ENCODE measurements at places on chromosomes 12 and 14. TPM values are rescaled to one million over a fixed set of nuclear protein-coding genes. Genes with fewer than 3 reads are reported as not detected.

DNA sequence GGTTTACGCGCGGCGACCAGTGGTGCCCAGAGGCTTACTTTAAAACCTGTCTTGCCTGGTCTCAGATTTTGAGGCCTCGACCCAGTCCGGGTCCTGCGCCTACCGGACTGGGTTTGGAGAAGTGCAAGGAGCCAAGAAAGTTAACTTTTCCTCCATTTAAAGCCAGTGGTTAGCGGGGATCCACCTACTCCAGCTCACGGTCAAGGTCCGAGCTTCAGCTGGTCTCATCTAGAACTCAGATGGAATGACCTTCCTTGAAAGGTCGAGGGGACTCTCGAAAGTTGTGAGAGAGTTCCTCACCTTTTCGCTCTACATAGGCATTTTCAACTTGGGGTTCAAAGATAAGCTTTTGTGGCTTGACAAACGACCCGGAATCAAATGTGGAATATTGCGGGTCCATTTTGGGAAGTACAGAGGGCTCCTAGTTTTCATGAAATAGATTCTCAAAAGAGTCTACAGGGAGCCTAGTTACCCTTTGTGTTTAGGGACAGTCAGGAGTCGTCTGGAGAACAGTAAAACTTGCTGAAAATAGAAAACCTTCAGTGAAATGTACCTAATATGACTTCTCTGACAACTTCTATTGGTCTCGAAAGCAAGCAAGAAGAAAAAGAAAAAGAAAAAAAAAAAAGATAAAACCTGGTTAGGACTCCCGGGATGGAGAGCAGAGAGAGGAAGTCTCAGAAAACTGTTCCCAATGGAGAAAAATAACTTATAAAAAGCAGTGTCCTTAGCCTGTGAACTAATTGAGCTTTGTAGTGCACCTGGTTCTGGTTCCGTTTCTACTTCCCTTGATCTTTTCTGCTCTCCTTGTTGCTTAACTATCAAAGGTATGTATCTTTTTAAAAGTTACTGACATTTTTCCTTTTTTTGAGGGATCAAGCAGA is 1.4 kb downstream of the KCNMB4 start:
- no peak for DNase-seq

The SLC2A13 gene
- total RNA-seq: 8.5 TPM

The COX8C gene
- not detected for total RNA-seq

The REP15 gene
- 1.2 TPM for total RNA-seq

The MAPK1IP1L gene
- 94.7 TPM for total RNA-seq

- DNase-seq: no peak
Measured at GRCh38 chr12:94327809-94328208, 131.9 kb downstream of the CEP83 start.

GRCh38 chr12:50394469-50395029 is 1.9 kb downstream of the FAM186A start:
- DNase-seq: no peak

DNA sequence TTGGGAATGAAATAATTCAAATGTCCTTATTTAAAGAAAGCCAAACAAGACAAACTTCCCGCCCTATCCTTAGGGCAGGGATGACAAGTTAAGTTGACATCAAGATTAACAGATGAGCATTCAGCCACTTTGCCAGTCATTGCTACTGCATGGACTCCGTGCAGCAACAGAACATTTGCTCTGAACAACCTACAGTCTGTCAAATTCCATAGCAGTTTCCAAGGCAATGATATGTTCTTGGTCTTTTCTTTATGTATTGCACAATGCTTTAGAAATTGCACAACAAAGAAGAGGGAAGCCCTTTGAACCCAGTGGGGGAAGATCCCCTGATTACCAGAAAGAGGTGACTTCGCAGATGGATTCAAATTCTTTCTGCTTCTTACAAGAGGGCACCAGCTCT is 269.8 kb downstream of the BCAT1 start:
- no peak for DNase-seq

The COCH gene
- total RNA-seq: 7.3 TPM

GRCh38 chr12:74227846-74228545 is 309.6 kb upstream of the ATXN7L3B start:
- DNase-seq: no peak

The CIROP gene
- total RNA-seq: not detected

The AKAP5 gene
- total RNA-seq: 0.96 TPM

The SMOC1 gene
- total RNA-seq: 23.3 TPM

GRCh38 chr14:68815298-68816182 is 22.7 kb upstream of the ZFP36L1 start:
- DNase-seq: no peak

The KRT71 gene
- total RNA-seq: not detected

The KITLG gene
- total RNA-seq: 17.2 TPM

GRCh38 chr12:51977320-51977753 is 25.8 kb downstream of the ACVR1B start:
- DNase-seq: no peak

- no peak for DNase-seq
Measured at GRCh38 chr12:79069009-79069408, 204.4 kb downstream of the SYT1 start.

The FRMD6 gene
- total RNA-seq: 112 TPM

DNA sequence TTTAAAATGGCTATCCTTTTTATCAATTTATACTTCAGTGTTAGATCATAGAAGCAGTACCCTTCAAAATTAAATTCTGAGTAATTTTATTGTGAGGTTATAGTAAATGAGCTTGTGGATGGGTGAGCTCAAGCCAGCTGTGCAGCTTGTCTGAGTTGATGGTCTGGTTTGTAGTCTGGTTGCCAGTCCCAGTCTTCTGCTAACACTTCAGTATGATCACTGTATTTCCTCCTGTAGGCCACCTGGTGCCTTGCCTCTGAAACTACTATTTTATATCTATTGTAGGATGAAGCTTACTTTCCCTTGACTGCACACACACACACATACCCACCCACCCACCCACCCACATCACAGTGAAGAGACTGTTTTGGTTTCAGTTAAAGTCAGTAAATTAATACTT is 496.4 kb downstream of the PCNX1 start:
- DNase-seq: no peak

DNA sequence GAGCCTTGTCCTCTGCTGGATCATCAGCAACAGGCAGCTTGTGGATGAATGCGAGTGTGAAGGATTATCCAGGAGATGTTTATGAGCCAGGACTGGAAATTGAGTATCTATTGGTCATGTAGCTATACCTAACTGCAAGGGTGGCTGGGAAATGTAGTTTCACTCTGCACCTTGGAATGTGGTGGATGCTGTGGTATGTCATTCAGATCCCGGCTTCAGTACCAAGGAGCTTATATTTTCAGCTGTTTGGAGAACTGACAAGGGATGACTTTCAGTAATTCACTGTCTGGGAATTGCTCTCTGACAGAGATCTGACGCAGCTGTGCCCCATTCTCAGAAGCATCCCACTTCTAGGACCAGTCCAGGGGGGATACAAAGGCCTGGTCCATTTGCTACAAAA is 792.3 kb upstream of the NOVA1 start:
- no peak for DNase-seq

DNA sequence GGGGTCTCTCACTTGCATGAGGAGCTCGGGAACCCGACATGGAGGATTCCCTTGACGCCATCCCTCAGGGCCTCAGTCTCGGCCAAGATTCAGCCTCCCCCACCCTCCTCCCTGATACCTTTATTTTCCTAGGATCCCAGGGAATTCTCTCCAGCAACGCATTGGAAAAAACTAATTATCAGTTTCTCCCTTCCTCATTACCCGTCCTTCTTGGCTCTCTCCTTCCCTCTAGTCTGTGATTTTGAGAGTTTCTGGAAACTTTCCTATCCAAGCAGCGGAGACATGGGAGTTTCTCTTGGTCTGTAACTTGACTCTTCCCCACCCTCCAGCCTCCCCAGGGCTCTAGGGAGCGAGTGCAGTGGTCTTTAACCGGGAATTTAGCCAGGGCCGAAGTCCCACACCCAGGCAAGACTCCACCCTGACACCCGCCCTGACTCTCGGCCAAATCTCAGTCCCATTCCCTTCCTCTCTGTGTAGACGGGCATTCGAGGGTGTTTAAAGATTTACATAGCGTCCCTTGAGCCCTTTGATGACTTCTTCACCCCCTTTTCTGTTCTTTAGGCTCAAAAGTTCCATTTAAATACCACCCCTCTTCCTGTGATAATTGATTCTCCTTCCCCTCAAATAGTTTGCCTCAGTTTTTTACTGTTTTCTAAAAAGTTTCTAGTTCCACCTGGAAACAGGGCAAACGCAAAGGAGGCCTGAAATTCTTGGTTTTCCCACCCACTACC is 6.7 kb downstream of the HOXC5 start:
- DNase-seq: no peak

The PSMB5 gene
- 67.6 TPM for total RNA-seq

DNA sequence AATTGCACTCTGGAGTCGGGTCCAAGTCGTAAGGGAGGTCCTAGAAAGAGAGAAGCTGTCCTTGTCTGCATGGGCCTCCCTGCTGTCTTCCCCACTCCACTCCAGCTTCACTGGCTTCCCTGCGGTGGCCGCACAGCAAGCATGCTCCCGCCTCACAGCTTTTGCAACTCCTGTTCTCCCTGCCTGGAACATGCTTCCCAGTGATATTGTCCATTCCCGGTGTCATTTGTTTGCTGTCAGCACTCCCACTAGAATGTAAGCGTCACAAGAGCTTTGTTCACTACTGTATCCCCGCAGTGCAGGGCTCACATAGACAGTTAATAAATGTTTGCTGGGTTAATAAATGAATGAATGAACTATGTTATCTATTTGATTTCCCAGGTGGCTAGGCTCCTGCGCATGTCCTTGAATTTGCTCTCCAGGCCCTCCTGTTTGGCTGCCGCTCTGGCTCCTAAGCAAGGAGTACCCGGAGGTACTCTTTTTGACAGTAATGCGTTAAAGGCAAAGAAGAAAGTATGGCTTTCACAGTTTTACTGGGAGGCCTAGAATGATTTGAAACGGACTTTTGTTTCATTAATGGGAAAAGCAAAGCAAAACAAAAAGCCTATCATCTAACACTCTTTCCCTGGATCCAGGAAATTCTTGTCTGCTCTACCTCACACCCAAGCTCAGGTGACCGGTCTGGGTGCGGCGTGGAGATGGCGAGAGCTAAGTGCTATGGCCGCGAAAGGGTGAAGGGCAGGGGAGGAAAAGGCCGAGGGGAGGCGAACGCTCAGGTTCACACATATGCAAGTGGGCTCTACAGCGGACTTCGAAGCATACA is 6.2 kb upstream of the SLC7A7 start:
- no peak for DNase-seq

DNA sequence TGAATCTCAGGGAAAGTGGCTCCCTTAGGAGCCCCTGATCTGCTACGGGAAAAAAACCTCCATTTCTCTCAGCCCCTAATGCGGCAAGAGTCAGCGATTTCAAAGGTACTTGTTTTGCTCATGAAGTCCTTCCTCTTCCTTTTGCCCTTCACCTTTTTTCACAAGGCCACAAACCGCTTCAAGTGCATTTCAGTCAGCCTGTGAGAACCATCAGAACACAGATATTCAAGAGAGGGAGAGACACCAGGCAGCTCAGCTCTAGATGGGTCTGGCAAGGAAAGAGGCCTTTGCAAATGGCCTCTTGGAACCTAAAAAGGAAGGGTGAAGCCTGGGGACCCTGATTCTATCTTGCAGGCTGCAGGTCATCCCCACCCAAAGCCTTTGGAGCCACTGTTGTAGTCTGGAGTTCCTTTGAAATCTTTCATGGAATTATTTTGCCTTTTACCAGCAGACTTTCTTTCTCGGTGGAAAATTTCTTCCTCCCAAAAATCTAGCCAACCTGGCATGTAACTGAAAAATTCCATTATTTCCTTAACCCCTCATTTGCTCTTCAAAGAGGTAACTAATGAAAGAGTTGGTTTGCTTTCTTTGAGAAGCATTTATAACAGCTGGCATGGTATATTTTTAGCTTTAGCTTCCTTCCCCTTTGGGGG is 145.0 kb downstream of the SAMD4A start:
- DNase-seq: no peak

DNA sequence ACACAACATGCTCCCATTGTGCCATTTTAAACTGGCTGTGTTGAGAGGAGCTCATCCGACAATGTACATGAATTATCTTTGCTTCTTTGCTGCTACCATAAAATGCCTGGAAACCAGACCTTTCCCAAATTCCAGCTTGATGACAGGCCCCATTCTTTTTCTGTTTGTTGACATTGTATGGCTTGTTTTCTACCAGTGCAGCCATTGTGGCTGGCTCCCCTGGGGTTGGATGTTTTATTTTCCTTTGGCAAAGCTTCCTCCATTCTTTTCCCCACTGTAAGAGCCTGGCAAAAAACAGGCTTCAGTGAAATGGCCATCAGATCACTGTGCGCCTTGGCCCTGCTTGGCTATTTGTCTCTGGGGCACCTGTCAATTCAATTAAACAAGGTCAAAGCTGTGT is 532.5 kb downstream of the VRK1 start:
- DNase-seq: no peak

The ANG gene
- total RNA-seq: 5.5 TPM

DNA sequence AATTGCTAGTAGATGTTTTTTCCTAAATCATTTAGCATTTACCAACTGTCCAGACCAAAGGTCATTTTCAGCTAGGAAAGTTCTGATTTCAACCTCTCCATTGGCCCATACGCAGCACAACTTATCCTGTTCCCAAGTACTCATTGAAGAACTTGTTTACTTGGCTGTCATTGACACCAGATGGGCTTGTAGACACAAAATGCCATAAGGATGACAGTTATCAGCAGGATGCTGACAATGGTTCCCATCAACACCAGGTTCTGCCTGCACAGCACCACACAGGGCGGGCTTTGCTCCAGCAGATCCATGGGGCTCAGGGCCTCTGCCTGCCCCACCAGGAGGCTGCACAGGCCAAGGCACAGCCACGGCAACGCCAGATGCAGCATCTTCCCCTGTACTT is 36.5 kb upstream of the TMPRSS12 start:
- no peak for DNase-seq

The ACRBP gene
- 2.3 TPM for total RNA-seq

The ZNF740 gene
- total RNA-seq: 56.8 TPM

The TPPP2 gene
- 0.62 TPM for total RNA-seq

DNA sequence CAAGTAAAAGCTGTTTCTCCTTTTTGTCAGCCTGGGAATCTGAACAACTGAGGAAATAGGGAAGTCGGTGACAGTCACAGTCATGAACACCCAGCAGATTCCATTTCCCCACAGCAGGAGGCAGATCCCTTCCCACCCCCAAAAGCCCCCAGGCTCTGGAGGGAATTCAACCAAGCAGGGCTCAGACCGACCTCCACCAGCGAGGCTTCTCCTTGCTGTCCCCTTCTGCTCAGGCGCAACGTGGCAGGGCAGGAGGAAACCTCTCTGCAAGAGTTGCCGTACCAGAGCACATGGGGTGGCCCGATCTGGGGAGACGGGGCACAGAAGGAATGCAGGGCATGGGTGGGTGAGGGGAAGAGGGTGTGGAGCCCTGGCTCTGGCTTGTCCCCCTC is 319 bp downstream of the GALNT6 start:
- DNase-seq: no peak
